H9 (cell line): ENCODE measurements at places on chromosomes 1 and 21. TPM values are rescaled to one million over a fixed set of nuclear protein-coding genes. Genes with fewer than 3 reads are reported as not detected.

DNA sequence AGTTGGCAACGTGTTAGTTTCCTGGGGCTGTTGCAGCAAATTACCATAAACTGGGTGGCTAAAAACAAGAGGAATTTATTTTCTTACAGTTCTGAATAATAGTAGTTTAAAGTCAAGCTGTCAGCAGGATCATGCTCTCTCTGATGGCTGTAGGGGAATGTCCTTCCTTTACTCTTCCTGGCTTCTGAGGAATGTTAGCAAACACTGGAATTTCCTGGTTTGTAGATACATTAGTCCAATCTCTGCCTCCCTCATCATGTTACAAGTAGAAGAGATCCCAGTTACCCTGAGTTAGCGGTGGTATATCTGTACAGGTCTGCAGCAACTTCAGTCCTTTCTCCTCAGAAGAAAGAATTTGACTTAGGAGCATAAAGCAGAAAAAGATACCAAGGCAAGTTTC is 2249.1 kb downstream of the NCAM2 start:
- no peak for DNase-seq

- DNase-seq: no peak
Observed at GRCh38 chr1:65421351-65422025, 1.0 kb downstream of the LEPR start.

DNA sequence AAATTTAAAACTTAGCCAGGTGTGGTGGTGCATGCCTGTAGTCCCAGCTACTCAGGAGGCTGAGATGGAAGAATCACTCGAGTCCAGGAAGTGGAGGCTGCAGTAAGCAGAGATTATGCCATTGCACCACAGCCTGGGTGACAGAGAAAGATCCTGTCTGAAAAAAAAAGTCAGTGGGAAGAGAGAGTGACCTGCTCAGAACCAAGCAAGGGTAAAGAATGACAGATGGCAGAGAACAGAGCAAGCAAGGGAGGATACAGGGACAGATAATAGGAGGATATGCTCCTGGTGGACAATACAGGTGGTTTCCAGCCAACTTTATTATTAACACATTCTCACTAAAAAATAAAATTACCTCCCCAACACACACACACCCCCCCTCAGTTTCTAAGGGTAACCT is 4.6 kb upstream of the TMEM51 start:
- DNase-seq: no peak

ZSWIM5 gene
- total RNA-seq: 3.4 and 3.5 TPM in 2 replicates

DNA sequence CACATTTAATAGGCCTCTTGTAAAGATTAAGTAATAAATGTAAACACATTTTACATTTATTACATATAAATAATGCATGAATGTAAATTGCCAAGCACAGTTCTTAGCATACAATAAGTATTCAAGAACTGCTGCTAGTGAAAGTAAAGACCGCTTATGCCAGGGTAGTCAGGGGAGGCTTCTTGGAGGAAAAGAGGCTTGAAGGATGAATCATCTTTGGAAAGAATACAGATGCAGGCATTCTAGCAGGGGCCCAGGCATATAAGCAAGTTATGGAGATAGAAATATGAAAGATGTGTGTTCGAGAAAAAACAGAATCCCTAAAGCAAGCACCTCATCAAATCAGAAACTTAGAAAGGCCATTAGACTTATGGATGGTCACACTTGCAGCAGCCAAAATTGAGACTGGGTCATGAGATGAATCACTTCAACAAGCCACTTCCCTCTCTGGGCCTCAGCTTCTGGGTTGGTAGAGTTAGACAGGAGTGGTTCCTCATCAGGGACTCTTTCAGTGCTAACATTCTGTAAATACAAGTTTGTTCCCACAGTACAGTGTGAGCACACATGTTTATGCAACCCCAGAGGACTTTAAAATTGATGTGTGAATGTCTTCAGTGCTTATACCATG is 79.8 kb upstream of the ROR1 start:
- DNase-seq: no peak

PPM1J gene
- total RNA-seq: 12.7 and 13.2 TPM in 2 replicates

OR2L8 gene
- 0.24 TPM in 1 of 2 replicates, not detected in the other for total RNA-seq

GRCh38 chr1:98110674-98111073 is 189.8 kb upstream of the DPYD start:
- DNase-seq: no peak

LRRC7 gene
- total RNA-seq: not detected in 2 replicates

DNA sequence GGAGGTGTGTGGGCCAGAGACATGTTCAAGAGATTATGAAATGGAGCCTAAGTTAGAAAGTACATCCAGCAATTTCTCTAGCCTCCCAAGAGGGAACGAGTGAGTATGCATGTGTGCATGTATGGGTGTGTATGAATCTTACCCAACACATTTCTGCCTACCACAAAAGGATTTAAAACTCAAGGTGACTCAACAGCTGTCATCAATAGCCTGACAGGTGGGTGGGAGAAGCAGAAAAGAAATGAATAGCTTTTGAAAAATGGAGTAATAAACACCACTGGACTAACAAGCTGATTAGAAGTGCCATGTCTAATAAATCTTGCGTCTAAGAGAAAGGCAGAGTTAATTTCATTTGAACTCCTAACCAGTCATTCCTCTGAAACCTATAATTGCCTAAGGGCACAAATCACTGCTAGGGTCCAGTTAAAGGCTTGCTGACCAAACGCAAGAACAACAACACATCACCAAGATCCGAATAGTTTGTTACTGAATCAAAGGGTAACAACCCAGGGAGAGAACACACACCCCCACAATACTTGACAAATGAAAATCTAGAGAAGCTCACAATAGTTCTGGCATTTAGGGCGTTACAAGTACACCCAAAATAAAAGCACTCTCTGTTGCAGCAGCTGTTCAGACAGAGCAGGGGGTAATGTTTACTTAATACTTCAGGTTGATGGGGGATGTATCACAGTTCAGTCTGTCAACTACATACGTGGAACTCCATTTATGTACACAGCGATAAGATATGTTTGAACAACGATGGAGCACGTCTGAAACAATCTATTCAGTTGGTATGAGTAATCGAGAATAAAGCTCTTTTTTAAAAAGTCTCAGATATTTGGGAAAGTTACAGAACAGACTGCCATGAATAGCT is 1.4 kb downstream of the KIAA0319L start:
- DNase-seq: no peak

LYPD8 gene
- not detected in 2 replicates for total RNA-seq

SPRR2B gene
- total RNA-seq: not detected in 2 replicates

- no peak for DNase-seq
Observed at GRCh38 chr1:6266641-6267040, 5.7 kb upstream of the GPR153 start.

CYP4A22 gene
- not detected in 2 replicates for total RNA-seq

- DNase-seq: no peak
Observed at GRCh38 chr21:42624095-42624790, 29.2 kb upstream of the PDE9A start.

DNA sequence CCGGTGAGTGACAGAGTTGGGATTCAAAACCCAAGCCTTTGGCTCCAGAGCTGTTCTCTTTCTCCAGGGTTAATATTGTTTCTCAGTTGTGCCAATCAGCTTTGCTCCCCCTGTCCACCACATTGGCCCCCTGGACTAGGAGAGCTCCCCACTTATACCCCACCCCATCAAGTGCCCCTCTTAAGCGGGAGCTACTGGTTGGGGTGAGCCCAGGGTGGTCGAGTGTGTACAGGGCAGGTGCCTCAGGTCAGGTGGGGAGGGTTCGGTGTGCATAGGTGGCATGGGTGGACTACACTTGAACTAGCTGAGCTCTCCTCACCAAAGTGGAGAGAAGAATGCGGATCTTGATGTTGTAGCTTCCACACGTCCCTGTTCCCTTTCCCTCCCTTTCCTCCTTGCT is 14.2 kb downstream of the KCNA2 start:
- DNase-seq: no peak

DNA sequence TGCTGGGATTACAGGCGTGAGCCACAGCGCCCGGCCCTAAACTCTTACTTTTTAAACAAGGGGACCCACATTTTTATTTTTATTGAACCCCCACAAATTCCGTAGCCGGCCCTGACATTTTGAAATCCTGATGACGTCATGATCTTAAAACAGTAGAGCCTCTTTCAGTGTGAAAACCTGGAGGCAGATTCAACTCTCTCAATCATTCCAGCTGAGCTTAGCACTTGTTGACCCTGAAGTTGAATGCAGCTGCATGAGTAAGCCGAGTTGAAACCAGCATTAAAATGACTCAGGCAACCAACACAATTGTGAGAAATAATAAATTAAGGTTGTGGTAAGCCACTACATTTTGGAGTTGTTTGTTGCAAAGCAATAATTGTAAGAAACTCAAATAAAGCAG is 93.9 kb upstream of the ADGRL4 start:
- no peak for DNase-seq

DNA sequence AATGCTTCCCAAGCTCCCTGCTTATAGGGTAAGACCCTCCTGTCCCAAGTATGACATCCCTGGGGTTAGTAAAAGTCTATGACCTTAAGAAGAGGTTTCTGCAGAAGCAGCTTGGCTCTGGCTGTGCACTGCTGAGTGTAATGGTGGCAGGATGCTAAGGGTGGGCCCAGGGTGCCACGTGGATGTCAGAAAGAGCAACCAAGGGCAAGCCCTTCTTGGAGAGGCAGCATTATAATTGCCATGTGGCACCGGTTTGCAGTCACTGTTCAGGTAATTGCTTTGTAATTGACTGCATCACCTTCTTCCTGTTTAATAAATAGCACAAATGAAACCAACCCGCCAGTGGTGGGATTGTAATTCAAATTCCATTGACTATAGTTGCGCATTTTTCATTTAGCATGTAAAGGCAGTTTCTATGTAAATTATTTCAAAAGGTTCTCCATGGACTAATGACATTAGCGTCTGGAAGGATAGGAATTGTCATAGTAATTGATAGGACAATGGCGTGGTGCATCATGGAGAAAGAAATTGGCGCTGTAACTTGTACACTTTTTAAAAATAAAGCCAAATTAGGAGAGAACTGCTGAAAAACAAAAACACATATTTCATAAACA is 490.6 kb upstream of the VAMP3 start:
- DNase-seq: no peak

DNA sequence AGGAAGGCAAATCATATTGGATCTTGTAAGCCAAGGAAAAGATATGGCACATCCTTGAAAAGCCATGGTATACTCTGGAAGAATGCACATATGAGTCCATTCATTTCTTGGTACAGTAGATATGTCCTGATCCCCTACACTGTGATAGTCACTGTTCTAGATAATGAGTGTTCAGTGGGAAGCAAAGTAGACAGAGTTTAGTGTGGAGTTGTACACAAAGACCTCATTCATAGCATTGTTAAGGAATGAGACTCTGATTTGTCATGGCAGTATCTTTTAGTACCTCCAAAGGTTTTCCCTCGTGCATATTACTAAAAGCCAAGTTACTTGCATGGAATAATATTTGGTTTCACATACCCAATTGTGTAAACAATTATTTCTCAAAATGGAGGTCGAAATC is 204.7 kb downstream of the NFIA start:
- DNase-seq: no peak

DNA sequence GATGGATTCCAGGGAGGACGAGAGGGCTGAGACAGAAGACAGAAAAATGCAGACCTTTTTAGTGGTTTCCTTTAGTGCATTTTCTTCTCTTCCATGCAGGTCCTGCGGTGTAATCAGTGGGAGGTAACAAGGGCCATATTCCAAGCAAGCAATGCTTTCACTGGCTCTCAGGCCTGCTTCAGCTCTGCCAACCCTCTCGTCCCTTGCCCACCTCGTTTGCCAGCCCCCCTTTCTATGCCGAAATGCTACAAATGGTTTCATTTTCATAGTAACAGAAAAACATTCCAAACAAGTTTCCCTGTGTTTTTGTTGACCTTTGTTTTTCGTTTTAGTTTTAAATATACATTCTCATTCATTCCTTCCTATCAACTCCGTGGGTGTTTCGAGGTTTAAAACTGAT is 443.1 kb downstream of the TTLL7 start:
- DNase-seq: no peak

DNA sequence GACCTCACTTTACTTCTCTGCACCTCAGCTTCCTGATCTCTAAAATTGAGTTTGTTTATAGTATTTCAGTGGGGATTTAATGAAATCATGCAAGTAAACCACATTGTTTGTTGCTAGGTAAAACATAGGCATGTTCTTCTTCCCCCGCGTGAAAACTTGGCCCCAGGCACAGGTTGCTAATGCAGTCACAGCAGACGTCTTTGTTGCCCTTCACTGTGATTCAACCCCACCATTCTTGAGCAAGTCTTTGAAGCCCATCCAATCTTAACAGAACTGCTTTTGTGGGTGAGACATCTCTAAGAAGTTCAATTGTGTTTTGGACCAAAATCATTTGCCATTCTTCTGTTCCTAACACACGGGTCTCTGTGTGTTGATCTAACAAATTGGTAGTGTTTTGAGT is 185.5 kb downstream of the ZNF281 start:
- DNase-seq: no peak

- DNase-seq: no peak
Observed at GRCh38 chr1:38715415-38715814, 144.2 kb downstream of the RRAGC start.

- no peak for DNase-seq
Observed at GRCh38 chr1:191953526-191953925, 204.7 kb upstream of the RGS18 start.

- no peak for DNase-seq
Observed at GRCh38 chr1:27137544-27138075, 17.3 kb downstream of the SLC9A1 start.
